ENCODE measurements at places on chromosomes 2 and 18.

DNA sequence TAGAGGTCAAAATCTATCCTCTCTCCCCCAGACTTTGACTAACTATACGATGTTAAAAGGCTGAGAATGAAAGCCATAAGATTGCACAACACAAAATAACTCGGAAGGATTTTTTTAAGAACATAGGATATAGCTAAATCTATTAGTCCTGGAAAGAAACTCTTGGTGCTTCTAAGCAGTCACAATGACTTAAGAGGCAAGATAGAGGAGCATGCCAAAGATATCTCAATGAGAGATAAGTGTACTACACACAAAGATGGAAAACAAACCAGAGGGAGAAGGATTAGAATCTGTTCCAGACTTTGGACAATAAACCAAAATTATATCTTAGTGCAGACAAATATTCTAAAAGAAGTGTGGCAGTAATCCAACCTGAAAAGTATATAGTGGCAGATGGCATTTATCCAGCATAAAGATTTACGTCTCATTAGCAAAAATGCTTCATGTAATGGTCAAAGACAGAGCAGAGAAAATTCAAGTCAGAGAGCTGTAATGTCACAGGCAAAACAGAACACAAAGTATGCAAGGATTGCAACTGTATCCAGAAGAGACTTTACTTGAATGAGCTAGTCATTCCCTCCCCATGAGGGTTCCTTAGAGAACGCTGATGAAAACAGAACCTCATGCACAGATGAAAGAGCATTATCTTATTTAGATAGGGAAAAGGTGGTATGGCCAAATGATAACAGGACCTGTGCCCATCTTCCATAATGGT is 28.8 kb upstream of the EVA1A start:
- DNase-seq, result no peak

GRCh38 chr18:9546468-9546867 is 67.9 kb downstream of the PPP4R1 start:
- no peak for DNase-seq

GRCh38 chr18:69128566-69128965 is 272.1 kb upstream of the DOK6 start:
- DNase-seq, result no peak

DNA sequence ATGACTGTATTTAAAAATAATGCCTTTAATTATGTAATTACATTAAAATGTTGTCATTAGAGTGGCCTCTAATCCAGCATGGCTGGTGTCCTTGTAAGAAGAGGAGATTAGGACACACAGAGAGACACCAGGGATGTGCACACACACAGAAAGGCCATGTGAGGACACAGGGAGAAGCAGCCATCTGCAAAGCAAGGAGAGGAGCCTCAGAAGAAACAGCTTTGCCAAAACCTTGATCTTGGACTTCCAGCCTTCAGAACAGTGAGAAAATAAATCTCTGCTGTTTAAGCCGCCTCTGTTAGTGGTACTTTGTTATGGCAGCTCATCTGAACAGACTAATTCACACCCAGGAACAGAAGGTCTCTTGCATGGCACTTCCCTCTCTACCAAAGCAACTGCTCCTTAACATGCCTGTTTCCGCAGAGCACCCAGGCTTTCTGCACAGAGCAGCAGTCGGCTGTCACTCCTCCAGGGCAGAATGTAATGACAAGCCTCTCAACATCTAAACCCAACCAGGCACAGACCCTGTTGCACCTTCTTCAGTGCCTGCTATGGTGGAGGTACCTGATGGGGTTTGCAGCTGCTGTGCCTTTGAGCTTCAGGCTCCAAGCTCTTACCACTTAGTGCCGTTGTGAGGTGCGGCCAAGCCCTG is 377.7 kb downstream of the TDRD15 start:
- DNase-seq, result no peak

DNA sequence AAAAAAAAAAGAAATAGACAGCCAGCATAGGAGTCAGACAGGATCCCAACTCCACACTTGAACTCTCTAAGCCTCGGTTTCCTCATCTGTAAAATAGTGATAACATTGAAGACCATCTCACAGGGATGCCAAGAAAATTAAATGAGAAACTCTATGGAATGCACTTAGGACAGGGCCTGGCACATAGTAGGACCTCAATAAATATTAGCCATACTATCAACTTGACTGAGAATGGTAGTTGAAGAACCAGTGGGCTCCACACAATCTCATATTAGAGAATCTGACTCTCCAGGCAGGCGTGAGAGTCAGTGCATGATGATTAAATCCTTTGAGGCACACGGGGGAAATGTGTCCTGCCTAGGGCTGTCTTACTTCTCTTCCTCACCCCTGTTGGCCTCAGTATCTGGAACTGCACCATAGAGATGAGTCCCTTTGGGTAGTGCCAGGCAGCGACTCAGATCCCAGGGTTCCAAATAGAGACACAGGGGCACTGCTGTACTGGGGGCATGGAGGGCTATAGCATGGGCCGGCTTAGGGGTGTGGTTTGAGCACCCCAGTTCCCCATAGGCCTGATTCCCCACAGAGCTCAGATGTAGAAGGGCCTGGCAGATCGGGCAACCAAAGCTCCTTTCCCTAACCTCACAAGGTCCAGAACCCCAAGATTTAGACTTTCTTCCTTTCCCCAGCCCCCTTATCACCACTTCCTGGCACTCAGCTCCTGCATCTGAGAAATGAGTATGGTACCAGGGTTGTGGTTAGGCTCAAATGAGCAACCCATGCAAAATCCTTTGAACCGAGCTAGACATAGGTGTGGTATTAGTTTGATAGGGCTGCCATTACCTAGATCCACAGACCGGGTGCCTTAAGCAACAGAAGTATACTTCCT is 51.3 kb upstream of the CAB39 start:
- DNase-seq, result peak; percentile 51

DNA sequence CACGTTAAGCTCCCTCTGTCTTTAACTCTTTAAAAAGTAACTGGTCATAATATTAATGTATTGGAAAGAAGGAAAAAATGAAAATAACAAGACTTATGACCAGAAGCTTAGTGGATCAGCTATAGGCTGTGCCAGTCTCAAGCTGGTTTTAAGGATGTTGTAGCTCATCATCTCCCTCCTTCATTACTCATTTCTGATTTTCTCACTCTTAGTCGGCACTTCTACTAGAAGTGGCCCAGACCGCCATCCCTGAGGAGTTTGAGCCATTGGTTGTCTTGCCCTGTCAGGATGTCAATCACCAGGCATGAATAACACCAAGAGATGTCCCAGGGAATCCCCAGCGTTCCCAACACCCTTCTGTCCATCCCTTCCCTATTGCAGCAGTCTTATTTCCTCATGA is 151.5 kb downstream of the ASXL3 start:
- no peak for DNase-seq

DNA sequence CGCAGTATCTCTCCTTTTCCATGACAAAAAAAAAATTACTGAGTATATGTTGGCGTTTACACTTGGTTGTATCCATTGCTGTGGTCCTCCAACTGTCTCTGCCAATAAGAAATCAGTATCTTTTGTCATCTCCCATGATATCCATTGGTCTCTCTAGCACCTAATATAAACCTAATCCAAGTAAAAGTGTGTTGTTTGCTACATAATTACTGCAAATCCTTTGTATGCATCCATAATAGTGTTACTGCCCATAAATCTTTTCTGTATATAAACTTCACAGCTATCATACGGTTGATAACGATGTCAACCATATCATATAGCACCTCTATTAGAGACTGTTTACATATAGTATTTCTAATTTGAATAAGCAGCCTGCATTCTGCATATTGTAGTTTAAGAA is 226.9 kb downstream of the AGPS start:
- no peak for DNase-seq

GRCh38 chr2:231132129-231132528 is 7.3 kb upstream of the HTR2B start:
- no peak for DNase-seq

GRCh38 chr2:39838589-39838988 is 59.5 kb upstream of the THUMPD2 start:
- no peak for DNase-seq
